ENCODE measurements at places on chromosomes 2 and 18.

DNA sequence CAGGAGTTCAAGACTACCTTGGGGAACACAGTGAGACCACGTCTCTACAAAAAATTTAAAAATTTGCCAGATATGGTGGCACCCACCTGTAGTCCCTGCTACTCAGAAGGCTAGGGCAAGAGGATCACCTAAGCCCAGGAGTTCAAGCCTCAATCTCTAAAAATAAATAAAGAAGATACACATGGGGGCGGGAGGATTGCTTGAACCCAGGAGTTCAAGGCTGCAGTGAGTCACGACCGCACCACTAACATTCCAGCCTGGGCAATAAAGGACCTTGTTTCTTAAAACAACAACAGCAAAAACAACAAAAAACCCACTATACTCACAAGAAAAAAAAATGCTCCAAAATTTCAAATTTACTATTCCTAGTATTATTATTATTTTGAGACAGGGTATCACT is 10.0 kb upstream of the ICA1L start:
- DNase-seq, result no peak

GRCh38 chr18:22005191-22005841 is 164.1 kb upstream of the GATA6 start:
- no peak for DNase-seq

DNA sequence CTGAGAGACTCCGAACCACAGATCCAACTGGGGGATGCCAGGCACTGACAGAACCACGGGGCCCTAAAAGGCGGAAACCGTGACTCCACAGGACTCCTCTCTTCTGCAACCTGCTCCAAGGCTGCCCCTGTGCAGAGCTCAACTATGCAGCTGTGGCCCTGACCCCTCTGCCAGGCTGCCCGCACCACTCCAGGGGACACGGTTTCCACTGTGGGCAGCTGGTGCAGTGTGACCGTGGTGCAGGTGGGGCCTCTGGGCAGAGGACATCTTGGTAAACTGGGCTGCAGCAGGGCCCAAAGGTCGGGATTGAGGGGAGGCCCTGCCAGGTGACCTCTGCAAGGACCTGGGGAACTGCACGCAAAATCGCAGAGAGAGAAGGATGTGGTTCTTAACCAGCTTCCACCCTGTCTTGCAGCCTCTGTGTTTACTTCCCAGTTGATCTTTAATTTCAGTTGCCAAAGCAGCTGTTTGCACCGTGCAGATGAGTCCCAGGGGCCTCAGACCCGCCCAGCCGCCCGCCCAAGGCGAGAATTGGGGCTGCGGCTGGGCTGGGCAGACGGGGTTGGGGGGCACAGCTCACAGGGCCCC is 104.6 kb upstream of the CTDP1 start:
- no peak for DNase-seq

GRCh38 chr18:35158728-35159450 is 81.9 kb upstream of the ZNF397 start:
- DNase-seq, result no peak

- no peak for DNase-seq
These were observed 32.1 kb upstream of the SP3 start for GRCh38 chr2:173997269-173997668.

All from effector memory CD4-positive, alpha-beta T cell (primary cell).